ENCODE measurements at places on chromosomes 11 and 22. TPM values are rescaled to one million over a fixed set of nuclear protein-coding genes. Genes with fewer than 3 reads are reported as not detected.

The EHBP1L1 gene
- 2.5 TPM for total RNA-seq

- DNase-seq = no peak
These were observed 14.7 kb downstream of the OTUB1 start for GRCh38 chr11:64000740-64001483.

The PKDREJ gene
- total RNA-seq = under 0.01 TPM

- peak; percentile 12 for DNase-seq
These were observed 1.1 kb upstream of the MRGPRX4 start for GRCh38 chr11:18171377-18172000.

- DNase-seq = no peak
These were observed 23.2 kb upstream of the PDGFB start for GRCh38 chr22:39267974-39268373.
